ENCODE measurements at places on chromosomes 2 and 18.

- DNase-seq = no peak
Measured at GRCh38 chr2:20115374-20115773, 63.9 kb upstream of the LAPTM4A start.

DNA sequence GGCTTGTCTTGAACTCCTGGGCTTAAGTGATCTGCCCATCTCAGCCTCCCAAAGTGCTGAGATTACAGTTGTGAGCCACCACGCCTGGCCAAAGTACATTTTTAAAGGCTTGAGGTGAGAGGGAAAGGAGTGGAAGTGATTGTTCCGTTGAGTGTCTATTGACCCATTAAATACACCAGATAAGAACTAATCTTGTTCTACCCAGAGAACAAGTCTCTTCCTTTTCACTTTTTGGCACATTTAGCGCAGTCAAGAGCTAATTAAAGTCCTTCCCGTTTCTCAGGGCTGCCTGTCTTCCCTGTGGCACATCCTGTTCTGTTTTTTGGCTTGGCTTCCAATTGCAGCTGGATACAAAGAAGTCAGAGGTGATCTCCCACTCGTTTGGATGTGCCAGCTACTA lies 172.3 kb downstream of the ALPK2 start:
- no peak for DNase-seq

GRCh38 chr2:213125646-213126347 lies 25.6 kb downstream of the IKZF2 start:
- DNase-seq = no peak

GRCh38 chr18:45978084-45978483 lies 11.0 kb upstream of the EPG5 start:
- DNase-seq = no peak

GRCh38 chr2:121052521-121052920 lies 232.5 kb downstream of the TFCP2L1 start:
- DNase-seq = no peak

- DNase-seq = no peak
Measured at GRCh38 chr2:104888489-104889258, 34.8 kb downstream of the POU3F3 start.

DNA sequence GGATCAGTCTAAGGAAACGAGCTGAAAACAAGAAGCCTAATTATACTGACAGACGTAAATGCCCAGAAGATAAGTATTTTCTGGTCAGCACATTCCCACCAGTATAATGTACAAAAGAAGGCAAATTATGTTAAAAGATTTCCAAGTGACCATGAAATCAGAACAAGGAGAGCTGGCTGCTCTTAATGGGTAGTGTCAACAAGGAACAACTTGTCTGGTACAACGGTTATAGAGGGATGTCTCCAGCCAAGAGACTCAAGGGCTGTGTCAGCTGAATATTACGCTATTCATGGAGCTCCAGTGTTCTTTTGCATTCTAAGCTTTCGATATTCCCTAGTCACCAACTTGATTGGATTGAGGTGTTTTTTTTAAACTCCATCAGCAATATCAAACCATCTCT lies 8.6 kb upstream of the L3MBTL4 start:
- peak; percentile 28 for DNase-seq

DNA sequence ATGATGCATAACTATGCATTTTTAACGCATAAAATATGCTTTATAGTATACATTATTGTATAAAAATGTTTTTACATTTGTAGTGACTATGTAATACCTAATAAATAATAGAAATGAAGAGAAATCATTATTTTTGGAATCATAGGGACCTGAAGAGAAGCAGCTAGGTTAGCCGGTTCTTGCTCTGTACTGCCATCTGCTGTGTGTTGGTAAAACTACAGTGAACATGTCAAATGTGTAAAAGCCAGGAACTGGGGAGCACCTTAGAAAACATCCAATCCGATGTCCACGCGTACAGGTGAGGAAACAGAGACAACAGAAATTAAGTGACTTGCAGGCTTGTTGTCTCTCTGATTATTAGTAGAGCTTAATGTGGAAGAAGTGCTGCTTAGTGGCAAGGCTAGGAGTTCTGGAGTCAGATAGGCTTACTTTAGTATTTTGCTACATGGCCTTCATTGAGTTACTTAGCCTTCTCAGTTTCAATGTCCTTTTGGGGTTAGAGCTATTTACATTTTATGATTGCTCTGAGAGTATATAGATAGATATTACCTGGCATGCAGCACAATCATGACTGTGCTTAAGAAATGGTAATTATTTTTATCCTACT lies 386.5 kb downstream of the DLGAP1 start:
- DNase-seq = peak; percentile 72

Measured in SK-MEL-5 (cell line).